Activated T-cell treated with anti-CD3 and anti-CD28 coated beads for 4 hours (primary cell): ENCODE measurements at places on chromosomes 6 and 20.

GRCh38 chr6:225121-225721 lies 67.1 kb upstream of the DUSP22 start:
- DNase-seq = peak; percentile 41

DNA sequence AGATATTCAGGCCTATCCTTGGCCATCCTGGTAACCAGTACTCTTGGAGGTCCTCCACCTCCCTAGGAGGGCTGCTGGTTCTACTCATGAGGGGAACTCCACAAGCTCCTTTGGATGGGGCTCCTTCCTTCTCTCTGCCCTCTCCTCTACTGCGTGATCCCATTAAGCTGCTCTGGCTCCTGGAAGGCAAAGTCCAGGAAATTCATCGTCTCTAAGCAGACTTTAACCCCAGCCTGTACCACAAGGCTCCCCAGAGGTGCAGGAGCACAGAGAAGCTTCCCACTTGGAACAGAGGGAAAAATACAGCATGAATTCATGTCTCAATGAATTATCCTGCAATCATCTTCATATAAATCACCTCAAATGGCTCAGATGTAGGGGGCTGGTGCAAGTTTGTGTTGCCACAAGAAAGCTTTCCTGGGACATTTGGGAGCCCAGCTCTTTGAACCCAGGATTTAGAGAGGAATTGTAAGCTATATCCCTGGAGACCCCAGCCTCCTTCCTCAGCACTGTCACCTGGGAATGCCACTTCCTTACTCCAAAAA lies 355.4 kb downstream of the CDC5L start:
- DNase-seq = no peak

DNA sequence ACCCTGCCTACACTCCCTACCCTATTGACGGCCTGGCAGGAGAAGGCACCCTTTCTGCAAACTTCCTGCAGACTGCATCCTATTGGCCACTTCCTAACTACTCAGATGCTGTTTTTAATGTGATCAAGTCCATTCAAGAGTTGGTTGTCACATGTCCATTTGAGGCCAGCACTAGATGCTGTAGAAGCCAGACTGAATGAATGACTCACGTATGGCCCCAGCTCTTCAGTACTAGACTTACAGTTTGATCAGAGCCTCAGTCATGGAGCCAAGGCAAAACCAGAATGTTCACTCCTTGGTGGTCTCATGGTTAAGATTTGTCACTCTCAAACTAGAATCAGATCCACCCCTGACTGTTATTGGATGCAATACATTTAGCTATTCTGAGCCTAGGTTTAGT lies 101.7 kb downstream of the OPRM1 start:
- DNase-seq = no peak

DNA sequence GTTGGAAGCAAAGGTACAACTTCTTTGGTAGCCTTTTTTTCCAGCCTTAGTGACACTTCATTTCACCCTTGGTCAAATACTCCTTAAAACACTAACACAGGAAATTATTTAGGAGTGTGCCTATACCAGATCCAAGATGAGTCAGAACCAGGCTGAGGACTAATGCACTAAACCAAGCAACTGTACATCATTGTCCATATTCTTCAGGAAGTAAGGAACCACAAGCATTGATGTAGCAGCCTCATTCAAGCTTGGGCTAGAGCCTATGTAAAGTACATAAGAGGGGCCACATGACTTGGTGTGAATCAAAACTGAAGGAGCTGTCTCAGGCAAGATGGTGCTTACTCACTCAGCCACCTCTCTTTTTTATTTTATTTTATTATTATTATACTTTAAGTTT lies 20.7 kb upstream of the ADGB start:
- no peak for DNase-seq

- no peak for DNase-seq
Measured at GRCh38 chr6:12327391-12327790, 37.2 kb downstream of the EDN1 start.

GRCh38 chr6:110662490-110663211 lies 152.6 kb downstream of the CDK19 start:
- DNase-seq = no peak

GRCh38 chr6:114080891-114081510 lies 110.1 kb upstream of the HDAC2 start:
- no peak for DNase-seq

DNA sequence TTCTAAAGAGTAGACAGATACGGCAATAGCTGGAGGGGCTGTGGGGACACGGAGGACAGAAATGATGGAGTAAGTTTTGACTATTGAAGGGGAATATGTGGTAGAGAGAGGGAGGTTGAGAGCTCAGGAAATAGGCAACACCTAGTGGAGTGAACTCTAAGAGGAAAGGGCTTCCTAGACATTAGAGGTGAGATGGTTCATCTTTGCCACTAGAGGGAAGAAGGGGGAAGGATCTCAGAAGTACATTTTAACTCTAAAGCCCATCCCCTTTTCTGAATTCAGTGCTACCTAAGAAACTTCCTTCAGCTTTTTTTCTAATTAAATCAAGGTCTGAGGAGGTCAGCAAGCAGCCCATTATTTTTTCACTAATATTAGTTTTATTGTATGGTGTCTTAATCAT lies 689.4 kb upstream of the MAP3K7 start:
- no peak for DNase-seq

DNA sequence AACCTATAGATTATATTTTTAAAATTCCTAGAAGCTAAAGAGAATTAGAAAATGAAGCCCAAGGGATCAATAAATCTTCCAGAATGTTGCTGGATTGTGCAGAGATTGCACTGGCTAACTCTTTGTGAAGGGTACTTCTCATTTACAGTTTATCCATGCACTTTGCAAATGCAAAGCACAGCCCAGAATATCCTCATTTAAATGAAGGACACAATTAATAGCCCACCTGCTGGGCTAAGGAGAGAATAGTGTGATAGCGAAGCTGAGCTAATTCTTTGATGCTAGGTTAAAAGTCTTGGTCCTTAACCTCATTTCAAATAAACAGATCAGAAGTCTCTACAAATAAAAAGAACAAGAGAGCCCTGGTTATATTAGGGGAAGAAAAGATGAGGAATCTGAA lies 72.5 kb downstream of the SMPDL3A start:
- no peak for DNase-seq

- DNase-seq = no peak
Measured at GRCh38 chr6:134722200-134722870, 227.6 kb downstream of the ALDH8A1 start.

DNA sequence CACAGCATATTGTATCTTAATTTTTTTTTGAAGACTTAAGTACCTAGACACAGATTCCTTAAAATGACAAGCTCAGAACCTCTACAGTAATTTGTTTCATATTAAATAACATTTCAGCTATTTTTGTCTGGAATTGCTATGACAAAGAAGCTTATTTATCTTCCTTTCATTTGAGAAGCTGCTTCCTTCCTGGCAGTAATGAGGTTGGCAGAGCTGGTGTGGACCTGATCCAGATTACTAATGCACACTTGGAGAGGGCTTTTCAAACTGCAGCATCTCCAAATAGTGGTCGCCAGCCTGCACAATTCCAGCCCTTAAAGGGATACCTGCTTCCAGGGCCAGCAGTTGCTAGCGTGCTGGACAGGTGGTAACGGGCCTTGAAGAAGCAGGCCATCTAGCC lies 12.1 kb downstream of the PTCHD4 start:
- no peak for DNase-seq

DNA sequence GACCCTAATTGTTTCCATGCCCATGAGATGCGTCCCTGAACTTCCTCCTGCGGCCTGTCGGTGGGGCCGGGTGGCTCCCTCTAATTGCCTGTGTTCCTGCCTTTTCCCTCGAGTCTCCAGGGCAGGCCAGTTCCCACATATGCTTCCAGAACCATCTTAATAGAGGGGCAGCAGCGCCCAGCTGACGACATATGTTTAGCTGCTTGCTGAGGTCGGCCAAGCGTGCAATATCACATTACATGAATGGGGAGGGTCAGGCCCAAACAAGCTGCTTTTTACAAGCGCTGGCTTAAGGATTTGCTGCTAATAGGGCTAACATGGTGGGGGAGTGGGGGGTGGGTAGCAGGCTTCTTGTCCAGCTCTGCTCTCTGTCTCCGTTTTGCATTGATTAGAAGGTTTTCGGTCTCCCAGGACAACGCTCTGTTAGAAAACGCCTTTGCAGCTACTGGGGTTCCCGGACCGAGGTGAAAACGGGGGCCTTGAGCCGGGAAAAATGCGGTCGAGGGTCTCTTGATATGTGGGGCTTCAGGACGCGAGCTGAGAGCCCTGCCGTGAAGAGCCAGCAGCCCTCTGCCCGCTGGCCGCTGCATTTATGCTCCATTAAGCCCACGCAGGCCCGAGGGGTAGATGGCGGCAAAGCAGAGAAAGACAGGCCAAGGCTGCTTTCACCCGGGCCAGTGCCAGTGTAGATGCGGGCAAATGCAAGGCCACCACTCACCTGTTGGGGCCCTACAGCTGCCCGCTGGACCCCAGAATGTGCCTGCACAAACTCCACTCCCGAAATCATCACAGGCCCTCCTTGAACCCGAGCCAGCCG lies 308.5 kb downstream of the BMP7 start:
- no peak for DNase-seq

DNA sequence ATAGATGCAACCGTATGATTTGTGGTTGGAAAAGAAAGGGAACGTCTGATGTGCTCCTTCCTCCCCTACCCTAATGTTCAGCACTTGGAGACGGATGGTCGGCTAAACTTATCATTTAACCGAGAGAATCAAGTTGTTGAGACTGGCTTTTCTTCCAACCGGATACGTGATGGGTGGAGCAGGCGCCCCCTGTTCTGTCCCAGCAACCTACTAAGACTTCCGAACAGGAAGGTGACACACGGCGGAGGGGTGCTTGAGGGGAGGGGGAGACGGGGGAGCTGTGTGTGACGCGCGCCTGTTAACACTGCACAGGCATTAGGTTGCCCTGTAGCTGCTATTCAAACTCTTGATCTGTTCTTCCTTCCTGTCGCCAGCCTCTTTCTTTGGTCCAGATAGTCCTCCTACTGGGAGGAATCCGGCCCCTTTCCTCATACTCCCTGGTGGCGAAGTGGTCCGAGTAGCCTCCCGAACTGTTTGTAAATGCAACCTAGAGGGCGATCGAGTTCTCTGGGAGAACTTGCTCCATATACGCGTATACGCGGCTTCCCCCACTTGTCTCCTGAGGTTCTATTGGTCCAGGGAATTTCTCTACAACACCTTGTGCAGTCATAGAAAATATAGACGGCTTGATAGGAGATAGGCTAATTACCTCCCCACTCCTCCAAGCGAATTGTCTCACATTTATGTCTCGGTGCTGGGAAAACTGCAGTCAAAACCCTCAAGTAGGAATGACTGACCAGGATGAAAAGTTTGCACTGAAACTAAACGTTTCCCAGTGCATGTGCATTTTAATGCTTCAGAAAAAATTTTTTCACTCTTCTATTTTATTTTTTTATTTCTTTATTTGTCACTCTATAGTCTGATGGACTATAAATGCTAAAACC lies 126.0 kb upstream of the SLC2A12 start:
- peak; percentile 72 for DNase-seq

GRCh38 chr6:105537981-105538578 lies 135.2 kb upstream of the PREP start:
- DNase-seq = no peak

GRCh38 chr6:159982731-159983506 lies 14.0 kb downstream of the IGF2R start:
- no peak for DNase-seq

DNA sequence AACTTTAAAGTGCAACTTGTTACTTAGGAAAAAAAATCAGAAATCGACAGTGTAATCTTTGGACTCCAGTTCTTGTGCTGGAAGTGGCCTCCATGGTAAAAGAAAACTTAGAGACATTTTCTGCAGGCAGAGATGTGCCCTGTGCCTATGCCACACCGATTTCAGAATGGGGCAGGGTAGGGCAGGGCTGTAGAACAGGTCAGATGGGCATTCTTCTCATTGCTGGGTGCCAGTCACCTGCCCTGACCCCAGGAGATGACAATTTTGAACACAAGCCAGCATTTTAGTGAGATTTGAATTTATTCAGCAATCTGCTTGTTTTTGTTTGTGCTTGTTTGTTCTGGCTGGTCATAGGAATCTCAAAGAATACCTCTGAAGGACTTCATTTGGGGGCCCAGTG lies 63.3 kb downstream of the SASH1 start:
- no peak for DNase-seq

- no peak for DNase-seq
Measured at GRCh38 chr20:47572105-47572729, 70.5 kb downstream of the NCOA3 start.

DNA sequence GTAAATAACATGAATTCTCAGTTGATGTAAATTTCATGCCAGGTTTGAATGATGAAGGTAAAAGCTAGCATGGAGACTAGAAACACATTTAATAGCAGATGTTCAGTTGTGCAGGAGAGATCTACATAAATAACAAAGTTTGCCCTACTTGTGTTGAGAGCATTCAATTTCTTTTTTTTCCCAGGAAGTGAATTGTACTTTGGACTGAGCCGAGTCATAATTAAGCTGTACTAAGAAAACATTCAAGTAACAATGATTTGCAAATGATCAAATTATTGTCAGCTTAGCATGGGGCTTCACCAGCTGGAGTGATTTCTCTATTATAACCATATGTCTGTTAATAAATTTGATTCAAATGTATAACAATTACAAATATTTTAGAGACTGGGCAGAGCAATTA lies 893.5 kb upstream of the MAP3K7 start:
- DNase-seq = no peak

DNA sequence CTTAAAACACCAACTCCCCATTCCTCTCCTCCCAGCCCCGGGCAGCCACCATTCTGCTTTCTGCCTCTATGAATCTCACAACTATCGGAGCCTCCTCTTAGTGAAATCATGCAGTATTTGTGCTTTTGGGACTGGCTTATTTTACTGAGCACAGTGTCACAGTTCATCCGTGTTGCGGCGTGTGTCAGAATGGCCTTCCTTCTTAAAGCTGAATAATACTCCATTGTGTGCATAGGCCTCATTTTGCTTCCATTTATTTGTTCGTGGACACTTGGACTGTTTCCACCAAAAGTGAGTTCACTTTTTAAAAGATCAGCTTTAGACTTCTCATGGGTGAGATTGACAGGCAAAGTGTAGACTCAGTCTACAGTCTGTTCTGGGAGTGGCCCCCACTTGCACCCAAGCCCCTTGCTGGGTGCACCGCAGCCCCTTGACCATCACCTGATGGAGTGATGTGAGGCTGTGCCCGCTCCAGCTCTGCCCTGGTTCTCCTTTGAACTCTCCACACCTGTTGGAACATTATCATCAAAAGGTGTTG lies 12.6 kb downstream of the DUSP22 start:
- no peak for DNase-seq

- no peak for DNase-seq
Measured at GRCh38 chr6:7975764-7976146, 65.2 kb upstream of the TXNDC5 start.

GRCh38 chr6:162532283-162533008 lies 195.1 kb downstream of the PRKN start:
- no peak for DNase-seq
